CD4-positive, alpha-beta T cell treated with Interleukin-15 for 4 hours (primary cell): ENCODE measurements at places on chromosomes 6 and 20.
A peak's percentile ranks its signal among the peaks of the same experiment; 100 is the strongest.

- DNase-seq: no peak
Observed at GRCh38 chr6:14283600-14284235, 166.1 kb downstream of the CD83 start.

GRCh38 chr20:5531318-5532081 is 214.7 kb upstream of the PROKR2 start:
- DNase-seq: no peak

DNA sequence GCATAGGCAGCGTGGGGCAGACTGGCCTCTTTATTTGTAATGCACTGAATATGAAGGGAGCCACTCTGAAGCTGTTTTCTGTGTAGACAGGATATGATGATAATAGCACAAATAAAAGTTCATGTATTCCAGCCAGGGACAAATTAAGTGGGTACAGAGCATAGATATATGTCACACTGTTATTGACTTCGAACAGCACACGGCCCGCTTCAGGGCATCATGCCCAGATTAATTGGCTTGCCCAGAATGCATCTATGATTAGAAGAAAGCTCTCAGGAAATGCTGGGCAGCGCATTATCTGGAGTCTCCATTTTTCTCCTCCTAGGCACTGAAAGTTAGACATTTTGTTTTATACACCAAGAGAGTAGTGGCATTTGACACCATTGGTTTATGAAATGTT is 26.3 kb upstream of the SASH1 start:
- no peak for DNase-seq

GRCh38 chr6:150691463-150691862 is 91.8 kb downstream of the PLEKHG1 start:
- DNase-seq: no peak

DNA sequence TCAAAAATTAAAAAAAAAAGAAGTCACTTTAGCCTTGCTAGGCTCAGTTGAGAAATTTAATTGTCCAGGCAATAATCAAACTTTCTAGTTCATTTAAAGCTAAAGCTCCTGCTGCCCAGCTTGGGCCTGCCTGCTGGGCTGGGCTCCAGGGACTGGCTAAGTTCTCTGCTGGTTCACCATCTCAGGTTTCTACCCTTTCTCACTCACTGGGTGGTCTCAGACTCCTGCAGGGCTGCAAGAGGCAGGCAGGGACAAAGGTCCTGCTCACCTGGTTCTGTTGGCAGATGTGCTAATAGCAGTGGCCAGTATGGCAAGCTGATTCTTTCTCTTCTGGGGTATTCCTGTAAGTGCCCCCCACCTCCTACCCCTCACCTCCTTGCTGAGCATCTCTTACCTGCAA is 21.2 kb upstream of the RTF2 start:
- DNase-seq: no peak

DNA sequence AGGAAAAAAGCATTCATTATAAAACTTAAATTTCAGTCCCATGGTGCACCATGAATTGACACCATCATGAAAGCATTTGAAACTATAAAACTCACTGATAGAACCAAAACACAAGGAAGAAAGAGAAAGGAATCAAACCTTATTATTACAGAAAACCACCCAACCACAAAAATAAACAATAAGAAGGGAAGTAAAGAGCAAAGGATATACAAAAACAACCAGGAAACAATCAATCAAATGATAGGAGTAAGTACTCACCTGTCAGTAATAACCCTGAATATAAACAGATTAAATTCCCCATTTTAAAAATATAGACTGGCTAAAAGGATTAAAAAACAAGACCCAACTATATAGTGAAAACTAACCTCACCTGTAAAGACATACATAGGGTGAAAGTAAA is 5.8 kb downstream of the SLPI start:
- DNase-seq: no peak

GRCh38 chr6:19833947-19834346 is 3.2 kb upstream of the ID4 start:
- no peak for DNase-seq

- DNase-seq: no peak
Observed at GRCh38 chr6:162416831-162417537, 310.6 kb downstream of the PRKN start.

GRCh38 chr6:53854843-53855567 is 60.2 kb downstream of the LRRC1 start:
- peak; percentile 36 for DNase-seq
